ENCODE measurements at places on chromosomes 3 and 15.

- no peak for DNase-seq
Measured at GRCh38 chr3:29515451-29515850, 234.6 kb downstream of the RBMS3 start.

DNA sequence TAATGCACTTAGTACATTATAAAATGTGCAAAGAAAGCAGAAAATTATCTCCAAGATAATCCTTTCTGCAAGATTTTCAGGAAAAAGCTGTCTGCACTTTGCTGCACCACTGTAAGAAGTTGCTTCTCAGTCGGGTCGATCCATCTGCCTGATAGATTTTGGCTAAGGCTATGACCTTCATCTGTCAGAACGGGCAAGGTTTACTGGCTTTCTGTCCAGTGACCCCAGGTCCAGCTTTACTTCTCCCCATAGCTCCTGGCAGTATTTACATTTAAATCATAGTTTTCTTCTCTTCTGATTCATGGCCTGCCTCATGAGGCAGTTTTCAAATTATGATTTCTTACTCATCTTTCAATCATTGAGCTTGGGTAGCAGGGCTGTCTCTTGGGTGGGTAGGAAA is 422.7 kb downstream of the EPHB1 start:
- no peak for DNase-seq

DNA sequence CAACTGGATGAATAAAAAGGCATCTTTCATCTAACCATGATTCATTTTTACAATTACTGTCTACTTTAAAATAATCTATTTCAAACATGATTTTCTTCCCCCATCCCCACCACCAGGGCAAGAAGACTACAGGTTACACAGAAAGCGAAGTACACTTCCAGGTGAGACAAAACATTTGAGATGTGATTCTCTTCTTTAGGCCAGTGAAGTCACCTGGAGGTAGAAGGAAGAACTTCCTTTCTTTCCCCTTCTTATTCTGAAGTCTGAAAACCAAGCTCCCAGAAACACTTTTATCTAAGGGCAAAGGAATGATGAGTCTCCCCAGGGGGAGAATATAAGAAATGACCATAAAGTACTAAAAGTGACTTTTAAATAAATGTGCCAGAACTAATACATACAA is 36.7 kb downstream of the SHQ1 start:
- DNase-seq: no peak

- DNase-seq: no peak
Measured at GRCh38 chr3:179148616-179149405, 654 bp downstream of the PIK3CA start.

DNA sequence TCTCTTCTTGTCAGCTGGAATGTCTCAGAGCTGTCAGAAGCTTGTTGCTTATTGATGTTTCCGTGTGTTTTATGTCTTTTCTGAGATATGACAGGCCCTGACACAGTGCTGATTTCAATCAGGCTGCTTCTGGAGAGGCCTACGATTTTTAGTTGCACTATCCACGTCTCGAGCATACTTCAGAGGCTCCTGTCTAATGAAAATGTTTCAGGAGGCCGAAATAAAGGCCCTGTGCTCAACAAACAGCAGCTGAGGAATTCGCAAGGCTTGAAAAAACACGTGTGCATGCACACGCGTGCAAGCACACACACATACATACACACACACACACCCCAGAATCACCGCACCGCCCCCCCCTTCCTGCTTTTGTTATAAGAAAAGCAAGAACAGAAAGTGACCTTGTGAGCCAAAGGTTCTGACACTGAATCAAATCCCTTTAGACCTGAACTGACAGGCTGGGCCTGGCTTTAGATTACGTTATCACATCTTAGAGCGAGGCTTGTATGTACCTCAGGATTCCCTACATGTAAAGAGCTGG is 296.6 kb downstream of the NR2F2 start:
- DNase-seq: no peak

DNA sequence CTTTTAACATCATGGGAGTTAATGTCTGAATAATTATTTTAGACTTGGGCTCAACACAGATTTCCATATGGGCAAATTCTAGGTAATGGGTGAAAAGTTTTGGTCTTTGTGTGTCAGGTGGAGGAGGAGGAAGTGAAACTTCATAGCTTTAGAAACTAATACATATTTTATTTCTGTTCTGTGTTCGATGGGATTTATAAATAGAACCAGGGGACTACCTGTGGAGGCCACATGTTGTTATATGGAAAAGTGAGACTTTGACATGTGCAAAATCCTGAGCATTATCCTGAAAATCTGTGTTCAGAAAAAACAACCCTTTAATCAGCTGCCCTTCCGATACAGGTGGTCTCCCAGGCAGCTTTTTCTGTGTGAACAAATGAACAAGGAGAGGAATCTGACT is 209.5 kb downstream of the SOX2 start:
- DNase-seq: no peak

DNA sequence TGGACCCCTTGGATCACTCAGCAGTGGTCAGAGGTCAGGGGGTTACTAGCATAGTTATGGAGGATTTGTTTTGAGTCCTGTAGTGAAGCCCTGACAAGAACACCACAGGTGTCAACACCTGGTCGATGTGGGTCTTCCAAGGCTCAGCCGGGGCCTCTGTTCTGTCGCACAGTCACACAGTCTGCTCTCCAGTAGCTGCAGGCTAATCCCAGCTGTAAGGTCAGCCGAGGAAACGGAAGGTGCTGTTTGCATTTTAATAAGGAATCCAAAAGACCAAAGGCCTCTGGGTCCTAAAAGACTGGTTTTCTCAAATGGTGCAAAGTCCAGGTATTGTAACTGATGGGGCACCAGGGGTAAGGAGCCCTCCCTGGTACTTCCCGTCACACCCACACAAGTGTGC is 71.7 kb downstream of the RPLP1 start:
- no peak for DNase-seq

DNA sequence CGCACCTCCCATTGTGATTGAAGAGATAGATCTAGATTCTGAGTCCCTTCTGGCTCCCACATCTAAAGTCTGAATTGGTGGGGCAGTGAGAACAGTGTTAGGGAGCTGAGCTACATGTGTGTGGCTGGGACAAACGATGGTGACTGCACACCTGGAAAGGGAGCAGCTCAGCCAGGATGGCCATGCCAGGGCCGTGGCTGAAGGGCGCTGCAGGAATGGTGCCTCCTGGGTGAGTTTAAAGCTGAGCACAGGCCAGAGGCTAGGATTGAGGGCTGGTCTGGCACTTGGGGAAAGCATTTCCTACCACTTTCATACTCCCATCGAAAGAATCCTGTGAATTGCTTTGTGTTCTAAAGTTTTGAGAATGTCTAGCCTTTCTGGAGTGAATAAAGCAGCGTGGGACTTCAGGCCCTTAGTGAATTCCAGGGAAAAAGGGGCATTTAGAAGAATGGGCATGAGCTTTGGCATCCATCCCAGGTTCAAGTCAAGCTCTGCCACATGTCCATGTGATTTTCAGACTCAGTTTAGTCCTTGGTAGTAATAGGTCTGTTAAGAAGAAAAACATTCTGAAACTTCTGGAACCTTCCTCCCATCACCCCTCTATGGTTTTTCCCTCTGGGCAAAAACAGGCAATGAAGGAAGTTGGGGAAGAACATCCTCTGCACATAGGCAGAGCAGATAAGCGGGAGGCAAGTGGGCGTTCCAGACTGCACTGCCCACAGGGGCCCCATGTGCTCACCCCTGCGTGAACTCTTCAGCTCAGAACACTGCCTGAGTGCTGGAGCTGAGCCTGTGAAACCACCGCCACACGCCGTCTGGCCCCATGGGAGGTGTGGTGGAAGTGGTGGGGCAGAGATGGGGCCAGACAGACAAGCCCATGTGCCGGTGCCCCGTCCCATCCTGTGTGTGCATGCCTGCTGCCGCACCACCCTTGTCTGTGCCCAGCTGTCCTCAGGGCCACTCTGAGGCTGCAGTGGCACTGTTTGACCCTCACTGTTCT is 12.9 kb upstream of the CPNE9 start:
- no peak for DNase-seq

DNA sequence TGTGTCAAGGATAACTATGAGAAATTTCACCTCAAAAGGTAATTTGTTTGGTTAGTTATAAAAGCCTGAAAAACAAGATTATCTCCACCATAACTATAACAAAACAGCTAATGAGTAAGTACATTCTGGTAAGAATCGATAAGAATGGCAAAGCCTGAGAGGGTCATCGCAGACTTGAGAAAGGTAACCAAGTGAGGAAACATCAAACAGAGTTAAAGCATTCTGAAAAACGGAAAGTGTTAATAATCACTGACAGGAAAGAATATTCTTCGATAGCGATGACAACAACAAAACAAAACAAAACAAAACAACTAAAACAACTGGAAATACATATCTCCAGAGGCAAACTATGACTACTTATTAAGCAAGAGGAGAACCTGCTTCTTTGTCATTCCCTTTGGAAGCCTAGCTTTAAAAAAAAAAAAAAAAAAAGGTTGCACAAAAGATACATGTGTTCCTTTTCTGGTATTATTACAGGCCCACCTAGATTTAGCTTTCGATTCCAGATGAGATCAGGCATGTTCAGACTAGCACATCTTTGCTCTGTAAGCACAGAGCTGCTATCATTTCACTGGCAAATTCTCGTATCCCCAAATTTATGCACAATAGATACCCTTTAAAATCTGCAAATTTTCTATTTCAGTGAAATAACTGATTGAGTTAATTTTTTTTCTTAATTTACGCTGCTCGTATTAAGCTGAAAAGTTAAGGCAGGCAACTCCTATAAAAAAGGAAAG is 155.6 kb downstream of the TIGIT start:
- no peak for DNase-seq

GRCh38 chr3:120369037-120369467 is 19.9 kb upstream of the LRRC58 start:
- no peak for DNase-seq

GRCh38 chr3:156207802-156208685 is 87.7 kb downstream of the KCNAB1 start:
- no peak for DNase-seq

DNA sequence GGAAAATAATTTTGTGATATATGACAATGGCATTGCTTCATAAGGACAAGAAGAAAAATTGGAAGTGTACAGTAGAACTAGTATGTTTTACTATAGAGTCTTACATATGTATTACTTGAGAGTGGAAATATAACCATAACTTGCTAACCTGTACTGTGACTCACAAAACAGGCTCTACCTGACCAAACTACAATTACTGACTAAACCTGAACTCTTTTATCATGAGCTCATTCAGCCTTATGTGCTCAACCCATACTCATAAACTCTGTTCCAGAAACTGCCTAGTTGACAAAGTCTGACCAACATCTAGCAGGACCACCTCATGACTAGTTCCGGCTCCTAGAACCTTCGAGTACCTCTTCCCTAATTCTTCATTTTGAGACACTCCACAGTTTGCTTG is 6.3 kb downstream of the CDIN1 start:
- DNase-seq: no peak

DNA sequence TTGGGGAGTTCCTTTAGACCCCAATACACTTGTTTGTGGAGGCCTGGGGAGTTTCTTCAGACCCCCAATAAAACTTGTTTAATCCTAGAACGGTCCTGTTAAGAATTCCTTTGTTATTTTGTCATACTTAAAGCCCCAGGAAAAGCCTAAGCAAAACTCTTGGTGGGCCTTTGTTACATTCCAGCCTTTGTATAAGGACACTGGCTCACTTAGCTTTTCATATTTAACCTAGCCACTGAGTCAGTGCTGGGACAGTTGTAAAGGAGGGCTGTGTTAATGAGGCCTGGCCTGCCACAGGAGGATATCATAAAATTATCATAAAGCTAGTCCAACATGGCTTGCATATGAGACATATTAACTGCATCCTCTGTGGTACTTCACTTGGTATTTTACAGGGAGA is 760.1 kb downstream of the ZNF385D start:
- no peak for DNase-seq

DNA sequence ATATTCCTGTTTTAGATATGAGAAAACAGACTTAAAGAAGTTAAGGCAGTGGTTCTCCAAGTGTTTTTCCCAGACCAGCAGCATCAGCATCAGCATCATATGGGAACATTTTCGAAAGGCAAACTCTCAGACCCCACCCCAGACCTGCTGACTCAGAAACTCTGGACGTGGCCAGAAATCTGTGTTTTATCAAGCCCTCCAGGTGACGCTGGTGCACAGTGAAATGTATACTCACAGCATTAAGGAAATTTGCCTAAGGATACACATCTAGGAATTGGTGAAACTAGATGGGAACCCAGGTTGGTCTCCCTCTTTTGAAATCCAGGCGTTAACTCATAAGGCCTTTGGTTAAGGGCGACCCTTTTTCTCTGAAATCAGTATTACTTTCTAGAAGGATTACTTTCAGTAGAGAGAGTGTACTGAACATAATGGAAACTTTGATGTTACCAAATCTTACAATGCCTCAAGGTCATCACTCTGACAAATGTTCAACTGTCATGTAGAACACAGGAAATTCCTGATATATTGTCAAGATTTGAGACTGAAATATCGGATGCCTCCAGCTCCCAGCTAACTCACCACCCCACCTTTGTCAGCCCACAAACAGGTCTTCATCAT is 910.2 kb downstream of the ROBO1 start:
- no peak for DNase-seq

GRCh38 chr15:60555291-60555690 is 76.3 kb upstream of the ICE2 start:
- DNase-seq: no peak

DNA sequence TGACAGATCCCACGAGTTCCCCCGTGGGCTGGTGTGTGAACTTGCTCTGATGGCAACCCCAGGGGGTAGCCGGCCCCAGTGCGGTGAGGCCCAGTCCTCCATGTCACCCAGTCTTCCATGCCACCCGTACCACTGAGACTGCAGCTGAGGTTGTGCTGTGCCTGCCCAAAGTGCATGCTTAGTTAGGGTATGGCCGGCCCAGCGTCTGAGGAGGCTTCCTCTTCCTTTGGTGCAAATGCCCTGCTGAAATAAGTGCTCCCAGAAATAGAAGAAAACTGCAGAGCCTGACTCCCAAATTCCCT is 31.5 kb downstream of the MGLL start:
- DNase-seq: no peak

- DNase-seq: no peak
Measured at GRCh38 chr15:96270581-96271172, 59.8 kb upstream of the NR2F2 start.

DNA sequence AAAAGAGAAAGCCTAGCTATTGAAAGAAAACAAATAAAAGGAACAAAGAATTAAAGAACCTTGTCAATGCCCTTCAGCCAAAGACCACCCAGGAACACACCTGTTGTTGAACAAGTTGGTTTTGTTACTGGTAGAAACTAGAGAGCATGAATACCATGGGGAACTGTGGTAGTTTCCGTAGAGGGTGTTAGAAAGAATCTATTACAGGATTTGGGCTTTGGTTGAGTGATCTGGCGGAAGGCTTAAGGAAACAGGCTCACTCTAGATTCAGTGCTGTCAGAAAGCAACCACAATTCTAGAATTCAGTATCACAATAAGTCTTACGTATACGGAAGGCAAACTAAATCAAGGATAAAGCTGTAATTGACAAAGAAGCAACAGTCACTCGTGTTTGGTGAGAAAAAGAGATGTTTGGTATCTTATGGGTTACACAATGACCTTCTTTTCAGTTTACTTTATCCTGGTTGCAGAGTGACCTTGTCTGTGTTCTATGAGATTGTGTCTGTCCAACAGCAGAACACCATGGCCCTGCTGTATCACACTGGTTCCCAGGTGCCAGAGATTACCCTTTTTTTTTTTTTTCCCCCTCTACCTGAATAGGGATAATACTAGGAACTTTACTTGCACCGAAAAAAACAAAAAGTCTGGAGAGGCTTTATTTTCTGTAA is 265.9 kb downstream of the SHQ1 start:
- no peak for DNase-seq

Data from esophagus squamous epithelium (tissue), 5 donors.